Hematopoietic multipotent progenitor cell treated with erythropoietin and hydrocortisone succinate and interleukin-3 and kit ligand, for 8 days (in vitro differentiated cells): ENCODE measurements at places on chromosomes 11 and 22.

DNA sequence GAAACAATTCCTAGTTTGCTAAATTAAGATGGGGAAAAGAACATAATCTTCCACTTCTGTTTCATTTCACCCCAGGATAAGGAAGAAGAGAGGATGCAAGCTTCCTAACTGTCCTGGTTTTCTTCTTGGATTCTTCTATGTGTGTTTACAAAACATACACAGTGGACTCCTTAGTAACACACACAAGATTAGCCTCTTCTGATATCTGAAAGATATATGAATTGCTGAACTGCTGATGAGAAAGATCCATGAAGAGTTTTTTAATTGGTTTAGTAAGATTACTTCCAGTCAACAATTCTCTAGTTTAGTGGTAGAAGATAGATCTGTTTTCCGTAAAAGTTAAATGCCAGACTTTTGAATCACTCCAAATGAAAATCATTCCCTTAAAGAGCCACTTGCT lies 86.8 kb downstream of the WT1 start:
- no peak for DNase-seq

- no peak for DNase-seq
These were observed 19.2 kb downstream of the DTX4 start for GRCh38 chr11:59191095-59191494.

DNA sequence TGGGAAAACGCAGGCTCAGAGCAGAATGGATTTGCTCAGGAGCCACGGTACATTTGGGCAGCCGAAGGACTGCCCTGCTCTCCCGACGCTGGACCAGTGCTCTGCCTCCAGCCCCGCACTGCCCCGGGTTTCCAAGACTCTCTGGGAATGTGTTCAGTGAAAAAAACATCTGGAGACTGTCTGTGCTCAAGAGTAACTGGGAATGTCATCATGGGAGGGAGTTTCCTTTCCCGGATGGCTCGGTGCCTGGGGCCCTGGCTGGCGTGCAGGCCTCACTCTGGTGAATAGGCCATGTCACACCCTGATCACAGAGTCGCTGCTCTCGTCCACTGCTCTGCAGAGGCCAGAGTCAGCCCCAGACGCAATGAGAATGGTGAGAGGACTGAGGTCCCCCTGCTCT lies 9.8 kb upstream of the APOL6 start:
- DNase-seq = no peak

- no peak for DNase-seq
These were observed 119.4 kb downstream of the ARHGAP8 start for GRCh38 chr22:44871782-44872181.

DNA sequence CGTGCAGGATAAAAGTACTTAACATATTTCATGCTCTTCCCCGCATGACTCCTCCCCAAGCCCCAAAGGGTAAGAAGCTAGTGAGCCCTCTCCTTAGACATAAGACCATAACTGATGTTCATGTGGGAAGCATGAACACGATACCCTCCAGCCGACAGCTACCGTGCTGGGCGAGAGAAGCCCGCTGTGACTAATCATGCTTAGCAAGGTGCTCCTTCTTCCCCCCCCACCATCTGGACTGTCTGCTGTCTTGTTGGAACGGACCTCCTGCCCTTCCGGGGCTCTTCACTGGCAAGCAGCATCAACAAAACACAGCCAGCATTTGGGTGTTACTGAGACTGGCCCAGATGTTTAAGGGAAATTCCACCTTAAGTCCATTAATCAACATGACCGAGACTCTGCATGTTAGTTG lies 200.6 kb downstream of the DBX1 start:
- DNase-seq = no peak

- no peak for DNase-seq
These were observed 722.6 kb downstream of the TBC1D22A start for GRCh38 chr22:47484960-47485569.

GRCh38 chr11:44333271-44334218 lies 23.6 kb upstream of the ALX4 start:
- DNase-seq = peak; percentile 43

DNA sequence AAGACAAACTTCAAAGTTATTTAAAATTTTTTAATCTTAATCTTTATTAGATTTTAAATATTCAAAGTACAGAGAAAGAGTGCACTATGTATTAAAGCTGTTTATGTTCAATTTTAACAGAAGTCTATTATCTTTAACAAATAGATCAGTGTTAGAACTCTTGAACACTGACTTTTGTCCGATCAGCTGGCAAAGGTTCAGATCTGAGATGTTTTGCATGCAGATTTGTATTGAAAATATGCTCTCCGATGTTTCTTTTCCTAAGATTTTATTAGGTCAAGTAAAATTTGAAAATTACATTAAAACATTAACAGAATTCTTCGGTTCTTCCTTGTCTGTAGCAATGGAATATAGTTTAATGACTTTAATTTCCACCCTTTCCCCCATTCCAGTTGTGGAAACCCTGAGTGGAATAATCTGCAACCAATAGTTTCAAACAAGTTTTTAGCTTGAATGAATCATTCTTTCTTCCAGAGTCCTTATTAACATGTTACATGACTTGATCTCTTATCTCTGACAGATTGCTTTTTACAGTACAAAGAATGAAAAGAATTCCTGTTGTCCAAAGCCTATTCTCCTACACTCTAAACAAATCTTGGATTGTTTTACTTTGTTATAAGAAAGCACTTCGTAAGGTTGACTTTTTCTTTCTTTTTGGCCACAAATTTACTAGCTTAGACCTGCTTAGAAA lies 11.4 kb upstream of the TCP11L1 start:
- no peak for DNase-seq

DNA sequence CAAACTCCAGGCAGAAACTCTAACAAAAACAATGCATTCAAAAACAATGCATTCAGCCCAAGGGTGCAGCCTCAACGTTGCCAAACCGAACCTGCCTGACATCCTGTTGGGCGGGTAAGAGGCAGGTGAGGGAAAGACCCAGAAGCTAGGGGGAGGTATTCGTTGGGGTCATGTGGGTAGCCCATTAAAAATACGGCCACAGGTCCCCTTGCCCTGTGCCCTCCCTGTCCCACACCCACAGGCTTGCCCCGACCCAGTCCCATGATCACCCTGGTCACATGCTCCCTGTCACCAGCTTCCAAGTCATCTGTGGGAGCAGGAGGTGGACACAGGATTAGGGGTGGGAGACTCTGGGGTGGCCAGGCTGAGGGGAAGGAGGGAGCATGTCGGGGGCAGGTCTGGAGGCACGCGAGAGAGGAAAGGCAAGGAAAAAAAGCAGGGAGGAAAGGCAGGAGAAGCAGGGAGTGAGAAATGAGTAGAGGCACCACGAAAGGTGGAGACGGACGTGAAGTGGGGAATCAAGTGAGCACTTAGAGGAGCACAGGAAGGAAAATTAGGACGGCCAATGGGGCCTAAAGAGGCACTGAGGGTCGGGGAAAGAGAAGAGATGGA lies 683 bp downstream of the PLA2G6 start:
- DNase-seq = peak; percentile 56

GRCh38 chr11:116278076-116278475 lies 494.7 kb downstream of the BUD13 start:
- DNase-seq = no peak

DNA sequence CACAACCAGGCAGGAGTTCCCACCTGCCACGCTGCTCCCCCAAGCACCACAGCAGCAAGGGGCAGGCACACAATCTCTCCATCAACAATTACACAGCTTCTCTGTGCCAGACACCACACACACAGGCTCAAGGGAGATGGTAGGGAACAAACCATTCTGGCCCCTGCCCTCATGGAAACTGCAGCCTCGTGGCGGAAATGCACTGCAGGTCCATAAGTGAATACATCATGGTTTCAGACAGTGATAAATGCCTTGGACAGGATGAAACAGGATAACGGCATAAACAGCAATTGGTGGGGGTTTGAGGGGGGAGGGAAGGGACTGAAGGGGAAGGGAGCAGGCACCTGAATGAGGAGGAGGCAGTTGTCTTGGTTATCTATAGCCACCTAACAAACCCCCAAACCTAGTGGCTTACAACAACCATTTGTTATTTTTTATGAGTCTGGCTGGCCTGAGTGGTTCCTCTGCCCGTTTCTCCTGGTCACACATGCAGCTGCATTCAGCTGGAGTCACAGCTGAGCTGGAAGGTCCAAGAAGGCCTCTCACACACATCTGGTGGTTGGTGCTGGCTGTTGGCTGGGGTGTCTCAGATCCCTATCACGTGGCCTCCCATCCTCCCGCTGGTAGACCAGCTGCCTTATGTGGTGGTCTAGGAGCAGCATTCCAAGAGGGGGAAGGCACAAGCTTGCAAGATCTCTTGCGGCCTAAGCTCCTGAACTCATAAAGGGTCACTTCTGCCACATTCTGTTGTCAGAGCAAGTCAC lies 15.0 kb upstream of the YWHAH start:
- no peak for DNase-seq

- DNase-seq = peak; percentile 22
These were observed 517 bp downstream of the SPINDOC start for GRCh38 chr11:63813563-63814382.

- no peak for DNase-seq
These were observed 30.4 kb upstream of the CRTAM start for GRCh38 chr11:122807731-122808477.

GRCh38 chr11:79243422-79244210 lies 197.2 kb downstream of the TENM4 start:
- DNase-seq = no peak

- DNase-seq = no peak
These were observed 4.8 kb downstream of the ARHGEF17 start for GRCh38 chr11:73312851-73313327.

GRCh38 chr11:2792381-2793250 lies 92.8 kb upstream of the KCNQ1OT1 start:
- DNase-seq = no peak

DNA sequence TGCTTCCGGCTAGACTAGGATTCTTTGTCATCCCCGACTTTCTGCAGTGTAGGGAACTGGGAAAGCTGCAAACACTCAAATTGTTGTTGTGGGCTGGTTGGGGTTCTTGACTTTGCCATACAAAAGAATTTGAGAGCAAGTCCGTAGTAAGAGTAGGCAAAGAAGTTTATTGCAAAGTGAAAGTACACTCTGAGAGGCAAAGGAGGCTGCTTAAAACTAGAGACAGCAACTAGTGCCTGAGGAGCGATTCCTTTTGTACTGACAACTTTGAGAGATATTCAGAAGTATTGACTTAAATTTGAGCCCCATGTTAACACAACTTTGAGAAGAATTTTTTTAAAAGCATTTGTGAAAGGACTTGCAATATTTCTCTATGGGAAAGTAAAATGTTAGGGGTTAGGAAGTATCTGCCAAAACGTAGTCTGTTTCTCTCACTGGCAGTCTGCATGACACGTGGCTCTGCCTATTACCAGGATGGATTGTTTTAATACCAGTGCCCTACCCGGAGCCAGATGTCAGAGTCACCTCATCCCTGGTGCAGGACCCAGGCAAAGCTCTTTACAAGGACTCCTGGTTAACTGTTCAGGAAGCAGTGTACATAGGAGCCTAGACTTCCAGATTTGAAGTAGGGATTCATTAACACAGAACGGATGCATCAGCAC lies 85.0 kb upstream of the CLPB start:
- DNase-seq = peak; percentile 34

GRCh38 chr22:50011447-50012210 lies 936 bp downstream of the IL17REL start:
- DNase-seq = no peak

DNA sequence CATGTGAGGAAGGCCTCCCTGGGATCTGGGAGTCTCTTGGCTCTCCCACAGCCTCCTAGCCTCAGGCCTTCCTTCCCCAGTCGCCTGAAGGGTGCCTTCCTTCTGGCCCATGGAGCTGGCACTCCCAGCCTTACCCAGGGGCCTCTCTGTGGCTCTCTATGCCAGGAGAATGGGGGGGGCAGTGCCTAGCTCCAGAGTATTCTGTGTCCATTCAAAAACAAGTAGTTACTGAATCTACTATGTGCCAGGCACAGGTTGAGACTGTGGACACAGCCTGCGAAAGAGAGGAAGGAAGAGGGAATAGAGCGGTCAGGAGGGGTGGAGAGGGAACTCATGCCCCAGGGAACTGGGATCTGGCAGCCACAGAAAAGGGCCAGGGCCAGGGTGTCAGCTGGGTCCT lies 2.7 kb upstream of the PLA2G3 start:
- DNase-seq = no peak

DNA sequence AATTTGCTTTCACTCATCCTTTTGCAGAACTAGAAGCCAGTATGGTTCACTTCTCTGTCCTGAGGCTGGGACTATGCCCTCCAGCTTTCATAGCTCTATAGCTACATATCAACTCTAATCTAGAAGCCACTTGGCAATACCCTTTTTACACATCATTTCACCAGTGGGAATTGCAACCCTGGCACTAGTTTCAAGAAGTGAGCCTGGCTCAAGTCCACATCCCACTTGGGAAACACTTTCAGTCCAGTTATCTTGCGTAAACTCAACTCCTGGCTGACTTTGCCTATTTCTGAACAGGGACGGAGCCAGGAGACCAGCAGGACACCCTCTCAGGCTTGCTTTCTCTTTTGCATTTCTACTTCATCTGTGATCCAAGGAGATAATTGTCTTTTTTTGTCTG lies 19.9 kb upstream of the FAT3 start:
- DNase-seq = no peak

- no peak for DNase-seq
These were observed 47.9 kb downstream of the DCUN1D5 start for GRCh38 chr11:103043826-103044678.

DNA sequence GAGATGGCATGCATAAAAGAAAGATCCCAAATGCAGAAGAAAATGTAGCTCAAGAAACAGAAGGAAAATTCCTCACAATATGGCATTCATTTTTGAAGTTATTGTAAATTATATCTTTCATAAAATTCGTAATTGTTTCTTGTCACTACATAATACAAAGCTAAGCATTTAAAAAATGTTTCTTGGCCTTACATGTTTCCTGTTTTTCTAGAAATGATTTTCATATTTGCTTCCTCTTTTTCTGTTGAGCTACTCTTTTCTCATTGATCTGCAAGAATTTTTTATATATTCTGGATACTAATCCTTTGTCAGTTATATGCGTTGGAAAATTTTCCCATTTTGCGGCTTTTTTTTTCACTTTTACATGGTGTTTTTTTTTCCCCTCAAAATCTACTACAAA lies 48.0 kb downstream of the ENTHD1 start:
- no peak for DNase-seq

GRCh38 chr11:77055101-77055561 lies 11.6 kb upstream of the CAPN5 start:
- DNase-seq = no peak

DNA sequence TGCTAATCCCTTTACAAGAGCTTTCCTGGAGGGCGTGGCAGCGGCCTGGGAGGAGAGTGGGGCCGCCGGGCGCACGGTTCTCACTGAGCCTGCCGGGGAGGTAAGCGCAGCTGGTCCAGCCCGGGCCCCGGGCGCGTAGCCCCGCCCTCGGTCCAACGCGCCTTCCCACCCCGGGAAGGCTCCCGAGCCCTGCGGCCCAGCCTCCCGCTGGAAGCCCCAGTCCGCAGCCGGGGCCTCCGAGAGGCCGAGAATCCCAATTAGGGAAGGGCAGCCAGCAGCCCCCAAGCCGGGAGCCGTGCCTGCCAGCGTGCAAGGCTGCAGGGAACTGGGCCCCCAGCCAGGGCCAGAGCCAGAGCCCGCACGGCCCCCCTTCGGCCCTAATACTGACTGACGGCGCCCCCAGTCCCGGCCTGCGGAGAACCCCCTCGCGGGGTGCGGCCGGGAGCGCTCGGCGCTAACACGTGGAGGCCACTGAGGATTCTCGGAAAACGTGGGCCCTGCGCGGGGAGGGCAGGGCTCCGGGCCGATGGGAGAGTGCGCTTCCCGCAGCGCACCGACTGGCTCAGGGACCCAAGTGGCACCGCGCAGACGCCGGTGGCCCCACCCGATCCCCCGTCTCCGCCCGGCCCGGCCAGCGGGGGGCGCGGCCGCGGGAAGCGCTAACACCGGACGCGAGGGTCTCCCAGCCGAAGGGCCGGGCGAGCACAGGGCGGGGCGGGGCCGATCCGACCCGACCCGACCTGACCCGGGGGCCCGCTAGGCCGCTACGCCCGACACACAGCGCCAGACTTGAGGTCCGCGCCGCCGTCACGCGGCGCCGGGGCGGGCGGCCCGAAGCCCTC lies 5.7 kb downstream of the ZFTA start:
- no peak for DNase-seq
